ENCODE measurements at places on chromosomes 2 and 18.

DNA sequence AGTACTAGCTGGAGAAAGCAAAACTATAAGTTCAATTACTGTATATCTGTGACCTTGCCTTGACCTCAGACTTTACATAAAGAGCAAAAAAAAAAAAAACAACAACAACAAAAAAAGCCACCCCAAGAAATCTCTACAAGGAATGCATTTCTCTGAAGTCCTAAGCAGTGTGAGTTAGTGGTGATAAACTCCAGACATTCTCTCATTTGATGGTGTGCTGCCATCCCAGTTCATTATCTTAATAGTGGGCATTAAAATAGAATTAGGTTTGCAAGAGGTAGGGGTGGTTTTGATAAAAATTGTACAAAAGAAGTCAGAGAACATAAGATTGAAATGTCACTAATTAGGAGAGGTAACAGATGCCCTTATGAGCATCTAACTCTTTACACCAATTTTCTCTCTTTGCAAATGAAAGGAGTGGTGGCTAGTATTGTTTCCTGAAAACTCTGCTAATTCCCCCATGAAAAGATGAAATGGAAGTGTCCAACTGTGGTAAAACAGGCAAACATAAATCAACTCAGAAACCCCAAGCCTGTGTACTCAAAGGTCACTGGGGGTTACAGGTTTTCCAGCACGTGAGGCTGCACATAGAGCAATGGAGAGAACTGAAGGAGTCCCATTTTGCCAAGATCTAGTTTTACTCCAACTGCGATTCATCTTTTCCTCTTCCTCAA is 131.9 kb downstream of the MEIS1 start:
- no peak for DNase-seq

- DNase-seq = no peak
These were observed 286.7 kb upstream of the LRRTM1 start for GRCh38 chr2:80591233-80591632.

- no peak for DNase-seq
These were observed 14.9 kb downstream of the PIKFYVE start for GRCh38 chr2:208280933-208281332.

DNA sequence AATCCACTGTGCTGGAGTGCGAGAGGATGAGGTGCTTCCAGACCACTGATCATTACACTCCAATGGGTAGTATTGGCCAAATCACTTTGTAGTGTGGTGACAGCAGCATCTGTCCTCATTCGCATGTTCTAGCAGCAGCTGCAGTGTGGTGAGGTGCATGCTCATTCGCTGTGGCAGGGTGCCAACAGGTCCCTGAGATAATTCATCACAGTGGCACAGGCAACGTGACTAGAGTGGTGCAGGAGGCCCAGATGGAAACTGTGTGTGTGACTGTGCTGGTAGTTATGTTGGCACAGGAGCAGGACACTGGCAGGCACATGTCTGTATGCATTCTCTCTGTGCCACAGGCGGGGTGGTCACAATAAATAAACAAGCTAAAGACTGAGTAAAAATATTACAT is 329.5 kb upstream of the SYT4 start:
- no peak for DNase-seq

DNA sequence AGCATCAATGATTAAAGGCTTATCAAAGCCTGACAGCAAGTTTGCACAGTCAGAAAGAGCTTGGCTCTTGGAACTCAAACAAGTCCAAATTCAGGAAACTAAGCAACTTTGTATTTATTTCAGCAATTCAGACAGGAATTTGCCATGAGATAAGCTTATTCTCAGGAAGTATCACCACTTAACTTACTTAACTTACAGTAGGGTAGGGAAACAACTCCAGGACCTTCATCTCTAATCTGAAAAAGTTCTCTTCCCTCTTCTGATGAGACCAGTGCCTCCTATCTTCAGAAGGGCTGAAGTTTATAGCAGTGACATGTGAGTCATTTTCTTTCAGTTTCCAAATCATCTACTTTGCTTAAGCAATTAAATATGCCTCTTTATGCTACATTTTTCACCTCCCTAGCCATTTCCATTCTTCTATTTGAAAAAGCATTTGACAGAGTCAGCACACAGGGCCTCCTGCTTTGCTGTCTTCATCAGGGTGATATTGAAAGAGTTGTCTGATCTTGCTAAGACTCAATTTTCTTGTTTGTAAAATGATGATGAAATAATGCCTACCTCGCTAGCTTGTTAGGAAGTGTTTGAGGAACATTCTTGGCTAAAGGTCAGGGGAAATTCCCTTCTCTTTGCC is 389.5 kb downstream of the RND3 start:
- no peak for DNase-seq

DNA sequence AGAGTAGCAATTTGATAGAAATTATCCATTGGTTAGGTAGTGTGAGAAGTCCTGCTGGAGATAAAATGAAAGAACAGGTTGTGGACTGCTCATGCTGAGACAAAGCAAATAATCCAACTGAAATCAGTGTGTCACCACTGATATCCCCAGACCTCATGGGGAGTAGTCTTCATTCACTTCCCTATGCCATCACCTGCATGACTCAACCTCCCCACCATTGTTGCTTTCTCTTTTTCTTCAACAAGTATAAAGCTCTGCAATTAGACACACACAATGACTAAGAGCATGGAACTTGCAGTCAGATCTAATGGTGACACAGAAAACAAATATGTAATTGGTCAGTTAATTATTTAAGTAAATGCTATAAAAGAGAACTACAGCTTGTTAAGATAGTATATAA is 475.3 kb downstream of the RIT2 start:
- no peak for DNase-seq

DNA sequence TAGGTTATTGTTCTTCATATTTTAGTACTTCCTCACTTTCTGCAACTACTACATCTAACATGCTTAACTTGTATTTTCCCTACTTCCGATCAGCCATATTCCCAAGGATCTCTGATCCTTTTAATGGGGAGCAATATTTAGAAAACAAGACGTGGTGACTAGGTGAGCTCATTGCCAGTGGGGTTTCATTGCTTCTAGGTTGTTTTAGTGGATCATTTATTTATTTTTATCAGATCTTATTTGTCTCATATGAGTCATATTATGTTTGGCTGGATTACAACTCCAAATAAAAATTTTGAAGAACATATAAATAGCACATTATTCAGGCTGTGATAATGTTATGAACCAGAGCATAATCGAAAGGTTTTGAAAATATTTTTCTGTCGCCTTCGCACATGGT is 480.9 kb upstream of the TMEFF2 start:
- DNase-seq = no peak

DNA sequence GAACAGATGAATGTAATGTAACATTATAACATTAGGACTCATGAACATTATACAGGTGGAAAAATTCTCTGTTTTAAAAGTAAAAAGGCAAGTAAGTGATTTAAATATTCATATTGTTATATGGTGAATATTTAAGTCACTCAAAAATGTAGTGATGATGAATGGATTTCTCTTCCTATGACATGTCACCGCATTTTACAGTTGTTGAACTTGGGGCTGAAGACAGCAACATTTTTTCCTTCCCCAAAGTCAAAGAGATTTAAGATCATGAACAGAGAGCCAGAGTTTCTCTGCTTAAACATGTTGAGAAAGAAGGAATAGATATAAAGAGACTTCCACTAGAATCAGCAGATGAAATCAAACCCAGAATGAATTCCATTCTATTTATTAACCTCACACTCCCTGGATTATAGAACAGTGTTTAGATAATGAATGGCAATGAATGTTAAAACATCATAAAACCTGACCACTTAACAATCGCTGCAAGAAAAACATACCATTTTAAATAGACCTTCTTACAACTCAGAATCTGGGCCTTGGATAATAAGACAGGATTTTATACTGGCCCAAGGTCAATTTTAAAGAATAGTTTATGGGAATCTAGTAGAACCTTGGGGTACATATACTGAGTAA is 163.6 kb upstream of the SIX2 start:
- DNase-seq = no peak

- DNase-seq = no peak
These were observed 7.8 kb upstream of the FSHR start for GRCh38 chr2:49162151-49162550.

- no peak for DNase-seq
These were observed 38.0 kb downstream of the TMX3 start for GRCh38 chr18:68676913-68677312.

GRCh38 chr2:226497146-226497909 is 302.3 kb downstream of the IRS1 start:
- DNase-seq = no peak

GRCh38 chr18:11425211-11425610 is 184.2 kb upstream of the SLC35G4 start:
- no peak for DNase-seq

- no peak for DNase-seq
These were observed 444.3 kb downstream of the NBAS start for GRCh38 chr2:15116830-15117229.

DNA sequence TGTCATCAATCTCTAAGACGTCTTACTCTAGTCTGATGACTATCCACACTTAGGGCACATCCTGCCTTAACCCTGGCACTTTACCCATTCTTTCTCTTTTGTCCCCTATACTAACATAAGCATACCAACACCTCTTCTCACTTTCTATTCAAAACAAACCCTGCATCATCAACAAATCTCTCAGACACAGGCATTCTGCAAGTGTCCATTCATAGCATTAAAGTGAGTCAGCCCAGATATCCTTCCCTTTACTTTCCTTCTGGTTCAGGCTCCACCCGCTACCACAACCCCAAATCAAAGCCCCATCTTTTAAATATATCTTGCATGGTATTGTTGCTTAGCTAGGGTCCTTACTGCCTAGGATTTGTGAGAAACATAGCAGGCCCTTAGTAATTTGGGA is 3.8 kb downstream of the GRB14 start:
- no peak for DNase-seq

- DNase-seq = no peak
These were observed 128.7 kb upstream of the CCDC68 start for GRCh38 chr18:55088000-55088401.

GRCh38 chr18:68418881-68419280 is 296.0 kb downstream of the TMX3 start:
- DNase-seq = no peak

DNA sequence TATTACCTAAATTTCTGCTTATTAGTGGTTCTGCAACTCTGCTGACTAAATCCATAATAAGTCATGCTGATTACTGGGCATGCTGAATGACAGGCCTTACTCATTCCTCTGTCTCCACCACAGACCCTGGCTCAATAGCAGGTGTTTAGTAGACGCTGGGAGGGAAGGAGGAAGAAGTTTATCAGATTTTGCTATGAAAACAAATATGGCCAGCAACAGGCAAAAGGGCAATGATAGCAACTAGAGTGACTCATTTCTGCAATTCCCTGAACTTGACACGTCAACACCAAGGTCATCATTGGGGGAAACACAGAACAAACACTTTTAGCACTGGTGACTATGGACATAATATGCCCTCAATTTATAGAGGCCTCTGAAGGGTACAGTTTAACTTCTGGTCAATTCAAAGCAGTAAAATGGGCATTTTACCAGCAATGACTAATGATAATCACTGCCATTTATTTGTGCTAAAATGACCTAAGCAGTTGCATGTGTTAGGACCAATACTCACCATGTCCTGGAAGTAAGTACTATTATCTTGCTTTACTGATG is 35.2 kb downstream of the TMEM163 start:
- no peak for DNase-seq

GRCh38 chr2:46878886-46879285 is 36.7 kb downstream of the MCFD2 start:
- peak; percentile 77 for DNase-seq

DNA sequence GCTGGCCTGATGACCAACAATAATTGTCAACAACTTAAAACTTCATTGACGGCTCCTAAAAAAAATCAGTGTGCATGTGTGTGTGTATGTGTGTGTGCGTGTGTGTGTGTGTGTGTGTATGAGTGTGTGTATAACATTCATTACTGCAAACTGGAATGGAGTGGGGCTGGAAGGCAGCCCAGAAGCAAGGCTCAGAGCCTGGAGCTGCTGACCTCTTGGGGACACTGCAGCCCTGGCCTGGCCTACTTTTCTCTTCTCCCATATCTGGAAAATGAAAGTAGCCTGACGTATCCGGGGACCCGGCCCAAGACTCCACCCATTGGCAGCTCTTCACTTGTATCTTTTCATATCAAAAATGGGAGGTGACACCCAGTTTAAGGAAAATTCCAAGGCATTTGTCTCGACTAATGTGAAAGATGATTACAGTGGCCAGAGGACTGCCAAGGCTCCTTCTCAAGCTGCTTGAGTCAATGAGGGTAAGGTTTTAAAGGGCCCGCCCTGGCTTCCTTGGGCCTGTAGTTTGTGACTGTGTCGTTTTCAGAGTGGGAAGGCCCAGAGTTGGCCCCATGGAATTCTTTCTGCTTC is 72.4 kb upstream of the IL1R1 start:
- peak; percentile 89 for DNase-seq

DNA sequence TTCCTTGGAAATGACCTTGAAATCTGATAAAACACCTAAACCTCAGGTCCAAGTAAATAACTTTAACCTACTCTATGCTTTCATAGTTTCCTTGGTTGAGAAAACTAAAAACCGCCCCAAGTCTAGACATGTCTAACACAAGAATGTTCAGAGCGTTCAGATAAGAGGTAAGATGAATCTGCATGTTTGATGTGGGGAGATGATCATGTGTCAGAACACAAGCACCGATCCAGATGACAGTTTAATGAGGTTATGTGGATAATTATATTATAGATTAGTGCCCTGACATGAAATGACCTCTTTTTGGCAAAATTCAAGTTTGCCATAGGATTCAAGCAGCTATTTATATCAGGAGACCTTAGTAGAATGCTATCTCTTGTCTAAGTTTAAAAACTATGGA is 729.8 kb upstream of the SOX11 start:
- DNase-seq = no peak

- no peak for DNase-seq
These were observed 15.1 kb downstream of the PHOSPHO2 start for GRCh38 chr2:169709331-169709730.

DNA sequence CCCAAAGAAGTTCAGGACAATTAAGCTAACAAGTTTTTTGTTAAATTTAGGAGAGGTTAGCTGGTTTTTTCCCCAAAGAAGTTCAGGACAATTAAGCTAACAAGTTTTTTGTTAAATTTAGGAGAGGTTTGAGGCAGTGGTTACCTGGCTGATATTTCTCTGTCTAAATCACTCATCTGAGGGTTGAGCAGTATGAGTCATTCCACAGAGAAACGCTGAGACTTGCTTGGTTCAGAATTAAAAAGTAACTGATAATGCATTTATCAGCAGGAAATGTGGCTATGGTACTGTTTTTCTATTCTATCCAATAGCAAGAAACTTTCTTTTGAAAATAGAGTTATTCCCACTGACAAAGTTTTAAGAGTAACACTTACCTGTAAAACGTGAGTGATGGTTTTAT is 22.8 kb upstream of the KIDINS220 start:
- no peak for DNase-seq

GRCh38 chr2:212532585-212532984 is 6.0 kb downstream of the ERBB4 start:
- no peak for DNase-seq

GRCh38 chr18:24319757-24320156 is 77.9 kb downstream of the OSBPL1A start:
- DNase-seq = no peak
